Thoracic aorta (tissue), 2 donors: ENCODE measurements at places on chromosomes 11 and 22. TPM values are rescaled to one million over a fixed set of nuclear protein-coding genes. Genes with fewer than 3 reads are reported as not detected.

PPFIBP2 gene
- total RNA-seq, result 48.9 TPM

MMP13 gene
- not detected for total RNA-seq

LMO2 gene
- 74.3 TPM for total RNA-seq

NELL1 gene
- not detected for total RNA-seq

DNA sequence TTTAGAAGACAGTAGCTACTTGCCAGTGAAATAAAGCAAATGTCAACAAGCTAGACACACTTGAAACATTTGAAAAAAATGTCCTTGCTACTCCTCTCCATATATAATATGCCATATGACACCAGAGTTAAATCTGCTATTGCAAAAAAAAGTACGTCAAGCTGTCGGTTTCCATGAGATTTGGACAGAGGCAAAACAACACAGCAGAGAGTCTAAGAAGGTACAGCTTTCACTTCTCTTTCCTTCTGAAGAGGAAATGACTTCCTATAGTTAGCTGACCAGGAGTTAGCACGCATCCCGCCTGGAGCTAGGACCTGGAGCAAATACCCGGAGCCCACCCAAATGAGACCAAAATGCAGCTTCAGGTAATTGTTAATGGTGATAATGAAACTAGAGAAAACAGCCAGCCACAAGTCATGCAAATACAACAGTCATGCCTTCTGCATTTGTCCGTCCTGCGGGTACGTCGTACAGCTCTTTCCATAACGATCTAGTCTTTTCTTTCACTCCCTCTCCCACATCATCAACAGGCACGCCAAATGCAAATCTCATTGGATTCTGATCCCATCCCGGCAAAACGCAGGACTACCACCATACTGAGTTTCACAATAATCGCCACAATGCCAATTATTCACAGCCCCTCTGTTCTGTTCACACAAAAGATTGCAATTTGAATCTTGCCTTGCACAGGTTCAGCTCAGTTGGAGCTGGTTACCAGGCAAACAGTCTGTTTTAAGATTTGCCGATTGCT lies 395.0 kb upstream of the CCDC90B start:
- no peak for DNase-seq

GRCh38 chr11:10611979-10612862 lies 43.8 kb upstream of the LYVE1 start:
- DNase-seq, result no peak

GRCh38 chr22:41217553-41218157 lies 12.5 kb downstream of the L3MBTL2 start:
- DNase-seq, result no peak

DNA sequence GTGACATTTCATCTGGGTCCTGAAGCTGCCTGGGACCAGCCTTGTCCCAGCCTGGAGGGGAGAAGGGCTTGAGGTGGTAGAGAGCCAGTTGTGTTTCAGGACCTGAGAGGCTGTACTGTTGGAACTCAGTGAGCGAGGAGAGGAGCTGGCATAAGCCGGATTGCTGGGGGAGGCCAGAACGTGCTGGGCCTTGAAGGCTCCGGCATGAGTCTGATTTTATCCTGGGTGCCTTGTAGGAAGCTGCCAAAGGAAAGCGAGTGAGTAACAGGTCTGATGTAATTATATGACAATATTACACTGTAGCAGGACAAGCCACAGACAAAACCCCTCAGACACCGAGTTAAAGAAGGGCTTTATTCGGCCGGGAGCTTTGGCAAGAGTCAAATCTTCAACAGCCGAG lies 17.2 kb downstream of the AP2A2 start:
- DNase-seq, result no peak

DNA sequence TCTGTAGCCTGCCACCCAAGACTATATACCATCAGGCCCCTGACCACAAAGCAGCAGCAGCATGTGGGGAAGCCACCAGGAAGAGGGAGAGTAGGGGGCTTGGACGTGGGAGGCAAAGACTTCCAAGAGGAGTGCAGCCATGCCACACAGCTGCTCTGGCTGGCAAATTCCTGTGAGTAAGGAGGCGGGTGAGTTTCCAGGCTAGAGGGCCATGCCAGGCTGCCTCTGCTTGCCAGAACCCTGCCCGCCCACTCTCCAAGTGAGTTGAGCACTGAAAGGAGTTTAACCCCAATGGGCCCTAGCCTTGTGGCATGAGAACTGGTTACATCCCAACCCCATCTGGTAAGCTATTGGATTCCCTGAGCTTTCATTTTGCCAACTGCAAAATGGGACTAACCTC lies 4.7 kb upstream of the DGAT2 start:
- no peak for DNase-seq

GRCh38 chr11:62082292-62082657 lies 41.5 kb upstream of the INCENP start:
- DNase-seq, result no peak

- no peak for DNase-seq
Measured at GRCh38 chr11:1755692-1756561, 5.5 kb upstream of the IFITM10 start.

DNA sequence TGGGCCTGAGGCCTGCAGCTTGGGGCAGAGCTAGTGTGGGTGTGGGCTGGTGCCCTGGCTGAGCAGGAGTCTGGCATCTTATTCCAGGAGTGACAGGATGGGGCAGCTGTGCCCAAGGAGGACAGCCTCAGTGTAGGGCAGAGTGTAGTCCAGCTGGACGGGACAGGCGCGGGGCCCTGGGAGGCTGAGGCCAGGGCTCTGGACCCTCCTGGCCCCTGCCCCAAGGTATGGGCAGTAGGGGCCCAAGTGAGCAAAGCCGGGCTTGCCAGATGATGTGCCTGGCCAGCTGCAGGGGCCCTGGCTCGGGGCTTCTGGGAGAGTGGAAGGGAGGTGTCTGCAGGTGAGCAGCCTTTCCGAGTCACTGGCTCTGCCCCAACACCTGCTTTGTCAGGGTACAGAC lies 1190.9 kb downstream of the BRD1 start:
- no peak for DNase-seq

DNA sequence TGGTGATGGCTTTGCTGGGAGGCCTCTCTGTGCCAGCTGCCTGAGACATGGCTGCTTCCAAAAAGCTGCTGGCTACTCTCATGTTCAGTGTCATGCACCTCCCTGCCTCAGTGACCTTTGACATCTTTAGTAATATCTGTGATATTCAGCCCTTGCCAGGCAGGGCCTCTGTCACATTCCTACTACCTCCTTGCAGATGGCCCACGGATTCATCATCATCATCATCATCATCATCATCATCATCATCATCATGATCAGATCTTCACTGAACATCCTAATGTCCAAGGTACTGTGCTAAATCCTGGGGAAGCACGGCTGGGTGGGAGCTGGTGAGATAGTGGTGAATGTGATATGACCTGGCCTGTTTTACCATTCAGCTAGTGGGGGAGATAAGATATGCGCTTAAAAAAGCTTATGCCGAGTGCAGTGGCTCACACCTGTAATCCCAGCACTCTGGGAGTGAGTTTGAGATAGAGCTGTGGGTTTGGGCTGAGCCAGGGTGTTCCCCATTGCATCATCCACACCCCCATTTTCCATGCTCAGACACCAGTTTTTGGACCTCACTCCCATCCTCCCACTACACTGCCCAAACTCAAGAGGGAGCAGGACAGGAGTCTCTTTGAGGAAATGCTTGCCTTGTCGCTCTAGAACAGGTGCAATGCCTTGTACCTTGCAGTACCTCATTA lies 17.1 kb upstream of the TMPRSS13 start:
- DNase-seq, result no peak
